ENCODE measurements at places on chromosomes 3 and 15.

- no peak for DNase-seq
These were observed 12.4 kb downstream of the MAP1A start for GRCh38 chr15:43529587-43530345.

- no peak for DNase-seq
These were observed 118.1 kb downstream of the C3orf38 start for GRCh38 chr3:88267847-88268246.

DNA sequence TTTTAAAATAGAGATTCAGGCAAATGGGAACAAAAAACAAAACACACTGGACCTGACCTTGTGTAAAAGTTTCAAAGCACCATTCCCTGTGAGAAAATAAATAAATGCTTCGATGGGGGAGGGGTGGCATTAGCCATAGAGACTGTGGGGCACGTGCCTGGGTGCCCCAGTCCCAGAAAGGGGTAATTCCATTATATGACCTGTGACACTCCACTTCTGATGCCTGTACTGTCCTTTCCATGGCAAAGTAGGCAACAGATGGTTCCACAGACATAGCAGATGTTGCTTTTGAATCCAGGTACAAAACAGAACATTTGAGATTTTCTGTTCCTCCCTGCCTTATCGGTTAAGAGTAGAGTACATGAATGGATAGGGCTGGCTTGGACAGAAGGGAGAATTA lies 3.9 kb downstream of the PHLDB2 start:
- no peak for DNase-seq

- DNase-seq, result no peak
These were observed 30.4 kb downstream of the GOLGA6L2 start for GRCh38 chr15:23416349-23417276.

- DNase-seq, result no peak
These were observed 43.1 kb downstream of the TRPM1 start for GRCh38 chr15:31058236-31058962.

- no peak for DNase-seq
These were observed 62.7 kb upstream of the TNFSF10 start for GRCh38 chr3:172585954-172586353.

- no peak for DNase-seq
These were observed 546.8 kb downstream of the TBL1XR1 start for GRCh38 chr3:176650478-176650877.

- no peak for DNase-seq
These were observed 26.8 kb upstream of the ELP6 start for GRCh38 chr3:47540281-47540680.

Measured in activated CD4-positive, alpha-beta T cell treated with anti-CD3 and anti-CD28 coated beads, Interleukin-2, amount 50 U/mL, for 16 hours (primary cell).